ENCODE measurements at places on chromosomes 1 and 21.

- no peak for DNase-seq
Observed at GRCh38 chr1:15066191-15066590, 87.4 kb upstream of the TMEM51 start.

GRCh38 chr1:22406722-22407495 is 44.7 kb upstream of the ZBTB40 start:
- no peak for DNase-seq

DNA sequence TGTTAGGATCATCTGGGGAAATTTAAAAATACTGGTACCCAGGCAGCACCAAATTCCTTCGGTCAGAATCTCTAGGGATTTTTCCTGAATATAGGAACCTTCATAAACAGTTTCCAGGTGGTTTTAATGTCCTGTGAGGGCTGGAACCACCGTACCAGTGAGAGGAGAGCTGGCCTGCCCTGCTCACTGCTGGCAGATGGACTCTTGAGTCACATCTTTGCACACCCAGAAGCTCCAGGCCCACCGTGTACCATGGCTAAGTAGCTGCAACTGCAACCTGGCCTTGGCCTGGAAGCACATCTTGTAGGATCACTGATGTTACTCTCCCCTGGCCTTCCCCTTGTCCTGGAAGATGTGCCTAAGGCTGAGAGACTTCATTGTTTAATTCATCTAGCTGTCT is 181.5 kb downstream of the DISC1 start:
- DNase-seq, result no peak

DNA sequence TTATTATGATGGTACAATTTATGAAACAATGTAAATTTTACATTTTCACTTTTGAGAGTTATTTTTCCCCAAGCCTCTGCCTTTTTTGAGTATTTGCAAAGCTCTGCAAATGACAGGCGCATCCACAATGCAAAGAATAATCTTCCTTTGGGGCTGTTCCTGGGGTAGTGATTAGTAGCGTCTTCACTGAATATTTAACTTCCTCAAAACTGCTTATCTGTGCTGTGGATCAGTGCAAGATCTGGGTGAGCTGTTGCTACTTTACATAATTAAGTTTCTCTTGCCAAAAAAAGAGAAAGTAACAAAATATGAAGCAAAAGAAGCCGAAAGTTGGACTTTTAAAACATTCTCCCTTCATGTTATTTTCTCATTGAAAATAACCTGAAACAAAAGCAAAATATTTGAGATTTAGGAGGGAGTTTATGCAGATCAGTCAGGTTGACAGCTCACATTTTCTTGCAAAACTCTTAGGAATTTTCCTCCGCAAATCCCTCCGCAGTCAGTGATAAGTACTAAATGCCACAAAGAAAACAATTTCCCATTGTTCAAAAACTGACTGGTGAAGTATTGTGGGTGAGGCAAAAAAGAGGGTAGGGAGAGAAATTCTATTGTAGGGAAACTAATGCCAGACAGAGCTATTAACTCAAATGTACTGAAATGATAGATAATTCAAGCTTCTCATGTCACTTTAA is 276.4 kb upstream of the B3GALT2 start:
- DNase-seq, result no peak

- DNase-seq, result no peak
Observed at GRCh38 chr1:145979746-145980456, 15.4 kb downstream of the POLR3GL start.

DNA sequence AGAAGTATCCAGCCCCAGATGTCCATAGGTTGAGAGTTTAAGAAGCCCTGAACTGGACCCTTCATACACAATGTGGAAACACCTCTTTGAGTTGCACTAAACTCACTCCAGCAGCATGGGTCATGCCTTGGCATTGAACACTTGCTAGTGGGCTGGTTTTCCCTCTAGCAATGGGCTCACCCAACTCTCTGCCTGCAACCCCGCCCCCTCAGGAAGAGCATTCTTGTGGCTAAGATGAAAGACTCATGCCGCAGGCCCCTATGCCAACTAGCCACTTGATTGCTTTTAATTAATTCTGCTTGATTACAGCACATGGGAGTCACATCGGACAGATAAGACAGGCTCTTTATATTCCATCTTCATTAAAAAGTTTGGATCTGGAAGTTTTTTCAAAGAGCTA is 136.5 kb upstream of the GJB5 start:
- no peak for DNase-seq

DNA sequence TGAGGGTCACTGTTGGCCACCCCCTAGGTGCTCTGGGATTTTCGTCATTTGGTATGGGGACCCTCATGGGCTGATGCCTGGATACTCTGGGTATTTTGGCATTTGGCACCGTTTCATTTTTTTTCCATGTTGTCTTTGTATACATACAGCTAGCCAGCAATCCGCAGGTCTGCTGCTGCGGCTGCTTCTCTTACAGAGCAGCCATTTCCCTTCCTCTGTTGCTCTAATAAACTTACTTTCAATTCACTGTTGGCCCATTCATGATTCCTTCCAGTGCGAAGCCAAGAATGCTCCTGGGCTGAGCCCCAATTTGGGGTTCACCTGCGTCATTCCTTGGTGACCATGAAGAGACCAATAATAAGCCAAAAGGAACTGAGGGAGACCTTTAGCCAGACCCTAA is 21.5 kb downstream of the GON4L start:
- DNase-seq, result no peak

DNA sequence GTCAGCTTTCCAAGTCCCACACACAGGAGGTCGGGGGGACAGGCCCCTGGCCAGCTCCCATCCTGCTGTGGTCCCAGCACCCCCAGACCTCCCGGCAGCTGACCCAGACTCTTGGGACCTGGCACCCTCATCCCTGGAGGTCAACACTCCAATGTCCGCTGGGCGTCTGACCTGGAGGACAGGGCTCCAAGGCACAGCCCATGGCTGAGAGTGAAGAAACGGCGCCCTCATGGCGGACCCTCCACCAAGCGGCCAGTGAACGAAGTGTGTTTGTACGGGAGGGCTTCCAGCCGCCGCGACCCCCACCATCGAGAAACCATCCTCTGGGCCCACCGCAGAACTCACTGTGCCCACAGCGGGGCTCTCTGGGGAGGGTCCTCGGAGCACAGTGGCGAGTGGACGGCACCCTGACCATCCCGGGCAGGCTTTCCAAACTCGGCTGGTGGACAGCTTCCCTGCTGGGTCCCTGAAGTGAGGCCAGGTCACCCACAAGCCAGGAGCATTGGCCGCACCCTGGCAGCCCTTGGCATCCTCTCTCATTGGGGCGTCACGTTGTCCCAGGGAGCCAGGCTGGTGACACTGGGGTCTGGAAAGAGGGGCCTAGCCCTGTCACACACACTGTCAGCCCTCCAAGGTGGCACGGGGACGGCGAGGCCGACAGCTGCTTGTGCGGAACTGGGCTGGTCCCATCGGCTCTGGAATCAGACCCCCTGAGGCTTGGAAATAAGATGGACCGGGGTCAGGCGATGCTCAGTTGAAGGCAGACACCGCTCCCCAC is 47.8 kb upstream of the COL6A2 start:
- no peak for DNase-seq

GRCh38 chr21:44910229-44911067 is 10.3 kb downstream of the ITGB2 start:
- no peak for DNase-seq

DNA sequence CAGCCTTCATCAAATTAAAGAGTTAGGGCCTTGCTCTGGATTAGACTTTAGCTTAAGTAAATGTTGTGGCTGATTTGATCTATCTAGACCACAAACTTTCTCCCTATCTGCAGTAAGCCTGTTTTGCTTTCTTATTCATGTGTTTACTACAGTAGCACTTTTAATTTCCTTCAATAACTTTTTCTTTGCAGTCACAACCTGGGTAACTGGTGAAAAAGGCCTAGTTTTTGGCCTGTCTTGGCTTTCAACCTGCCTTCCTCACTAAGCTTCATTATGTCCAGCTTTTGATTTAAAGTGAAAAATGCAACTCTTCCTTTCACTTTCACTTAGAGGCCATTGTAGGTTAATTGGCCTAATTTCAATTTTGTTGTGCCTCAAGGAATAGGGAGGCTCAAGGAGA is 12.5 kb upstream of the LPGAT1 start:
- no peak for DNase-seq

DNA sequence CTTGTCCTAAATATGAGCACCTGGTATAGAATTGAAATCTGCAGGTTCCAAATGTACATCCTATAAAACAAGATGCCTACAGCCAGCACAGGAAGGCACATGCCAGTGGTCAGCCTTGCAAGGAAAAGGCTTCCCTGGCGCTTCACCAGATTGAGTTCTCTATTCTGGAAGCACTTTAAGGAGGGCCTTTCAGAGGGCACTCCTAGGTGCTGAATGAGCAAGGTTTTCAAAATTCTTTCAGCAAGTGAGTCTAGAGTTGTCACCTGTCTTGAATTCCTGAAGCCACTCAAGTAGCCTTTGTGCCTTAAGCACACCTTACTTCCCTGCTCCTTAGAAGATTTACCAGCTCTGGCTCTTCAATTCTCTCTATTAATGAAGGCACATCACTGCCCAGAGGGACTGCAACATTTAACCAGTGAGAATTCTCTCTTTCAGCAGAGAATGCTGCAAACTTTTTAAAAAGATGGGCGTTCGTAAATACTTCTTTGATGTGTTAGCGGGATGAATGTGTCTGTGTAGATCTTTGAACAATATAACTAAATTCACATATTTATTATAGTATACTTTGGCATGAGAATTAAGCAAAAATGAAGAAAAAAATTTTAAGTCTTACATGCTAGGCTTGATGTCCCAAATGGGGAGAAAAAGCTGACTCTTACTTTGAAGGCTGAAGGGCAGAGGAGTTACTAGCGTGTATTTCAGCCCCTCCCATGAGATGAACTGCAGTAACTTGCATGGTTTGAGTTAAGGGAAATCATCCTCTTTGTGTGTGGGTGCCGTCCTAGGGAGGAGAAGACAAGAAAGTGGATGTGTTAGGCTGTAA is 162.0 kb downstream of the NTPCR start:
- no peak for DNase-seq

Data from NCI-H774 (cell line).